ENCODE measurements at places on chromosomes 3 and 15. TPM values are rescaled to one million over a fixed set of nuclear protein-coding genes. Genes with fewer than 3 reads are reported as not detected.

Gene CNTN3
- 0.74 TPM for total RNA-seq

Gene PLA2G4D
- not detected for total RNA-seq

Gene GOLGA6D
- total RNA-seq = not detected

Gene GTF2E1
- 16.9 TPM for total RNA-seq

Gene PLA2G4E
- total RNA-seq = not detected

Gene TRANK1
- 123 TPM for total RNA-seq

Gene AMOTL2
- 75.7 TPM for total RNA-seq

Gene TMC3
- under 0.01 TPM for total RNA-seq
